ENCODE measurements at places on chromosomes 12 and 14. TPM values are rescaled to one million over a fixed set of nuclear protein-coding genes. Genes with fewer than 3 reads are reported as not detected.

Gene SPRYD4
- total RNA-seq = 4.6 TPM

Gene NEMF
- total RNA-seq = 86.1 TPM

Gene EXOC3L4
- 28.4 TPM for total RNA-seq

Gene KRT5
- total RNA-seq = not detected

Gene ANKRD33
- total RNA-seq = 0.14 TPM

Gene RASSF8
- 36.9 TPM for total RNA-seq

Gene AHNAK2
- total RNA-seq = 1.1 TPM

Gene RERG
- total RNA-seq = 2.2 TPM

Gene FOXG1
- total RNA-seq = 1.2 TPM

Gene PPP4R4
- total RNA-seq = 13.5 TPM

Gene PZP
- 0.24 TPM for total RNA-seq

Gene OASL
- total RNA-seq = not detected

Gene PRB2
- total RNA-seq = not detected

Gene RNU4-1
- total RNA-seq = 6,474 TPM

Gene FOXN4
- total RNA-seq = 0.33 TPM

Gene CLEC2B
- total RNA-seq = not detected

Gene SMCO2
- total RNA-seq = 1.6 TPM

Gene GUCY2C
- total RNA-seq = 1.2 TPM

Gene FOXA1
- total RNA-seq = 196 TPM

Gene GRIP1
- total RNA-seq = 40.4 TPM

Gene STAC3
- 6.1 TPM for total RNA-seq

Gene OR6C4
- total RNA-seq = not detected

Gene PEX5
- 65.4 TPM for total RNA-seq

Gene SLC10A1
- not detected for total RNA-seq

Gene RAD51AP1
- 33.4 TPM for total RNA-seq

Gene POTEG
- total RNA-seq = not detected

Measured in progenitor cell of endocrine pancreas (in vitro differentiated cells).